ENCODE measurements at places on chromosomes 16 and 17.

DNA sequence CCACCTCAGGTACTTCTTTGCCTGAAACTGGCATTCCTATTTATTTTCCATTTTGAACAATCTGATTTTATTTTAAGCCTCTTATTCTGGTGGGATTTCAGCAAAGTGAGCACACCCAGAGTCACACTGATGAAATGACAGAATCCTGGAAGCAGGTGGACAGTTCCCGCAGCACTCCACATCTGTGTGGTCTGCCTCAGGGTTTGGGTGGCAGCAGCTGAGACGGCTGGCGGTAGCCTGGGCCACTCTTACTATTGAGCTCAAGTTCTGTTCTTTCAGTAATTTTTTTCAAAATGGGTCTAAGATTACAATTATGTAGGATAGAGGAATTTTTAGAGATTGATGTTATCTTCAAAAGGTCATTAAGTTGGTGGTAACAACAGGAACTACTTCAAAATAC, 32.5 kb upstream of the ENDOV start:
- DNase-seq, result no peak

DNA sequence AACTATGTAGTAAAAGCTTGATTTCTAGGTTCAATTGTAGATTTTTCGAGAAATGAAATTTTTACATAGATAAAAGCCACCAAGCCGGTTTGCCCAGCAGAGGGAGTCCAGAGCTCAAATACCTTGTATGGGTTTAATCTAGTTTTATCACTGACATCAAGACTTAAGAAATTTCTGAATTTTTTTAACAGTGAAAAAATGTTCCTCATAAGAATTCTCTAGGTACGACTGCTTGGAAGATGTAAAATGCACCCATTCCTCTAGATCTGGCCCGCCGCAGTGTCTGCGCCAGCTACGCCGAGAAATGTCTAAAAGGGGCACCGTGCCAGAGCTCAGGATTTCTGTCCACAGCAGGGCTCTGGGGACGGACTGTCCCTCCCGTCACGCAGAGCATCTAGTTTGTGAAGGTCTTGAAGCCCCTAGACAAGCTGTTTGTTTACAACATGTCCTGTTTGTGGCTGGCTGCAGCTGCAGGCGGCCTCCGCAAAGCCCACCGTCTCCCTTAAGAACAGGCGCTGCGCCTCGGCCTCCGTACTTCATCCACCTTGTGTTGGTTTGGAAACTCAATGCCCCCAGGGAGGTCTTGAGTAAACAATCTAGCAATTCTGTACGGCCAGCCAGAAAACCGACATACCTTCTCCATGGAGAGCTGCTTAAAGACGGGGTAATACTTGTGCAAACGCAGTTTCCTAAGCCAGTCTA, 24.8 kb downstream of the MAP1LC3B start:
- DNase-seq, result no peak

- DNase-seq, result no peak
Measured at GRCh38 chr17:79530361-79531105, 80.3 kb downstream of the RBFOX3 start.

GRCh38 chr17:8080208-8080798, 7.2 kb downstream of the ALOX12B start:
- DNase-seq, result no peak

- no peak for DNase-seq
Measured at GRCh38 chr17:66347661-66348514, 45.5 kb downstream of the PRKCA start.

- DNase-seq, result no peak
Measured at GRCh38 chr17:80742091-80742490, 197.5 kb downstream of the RPTOR start.

DNA sequence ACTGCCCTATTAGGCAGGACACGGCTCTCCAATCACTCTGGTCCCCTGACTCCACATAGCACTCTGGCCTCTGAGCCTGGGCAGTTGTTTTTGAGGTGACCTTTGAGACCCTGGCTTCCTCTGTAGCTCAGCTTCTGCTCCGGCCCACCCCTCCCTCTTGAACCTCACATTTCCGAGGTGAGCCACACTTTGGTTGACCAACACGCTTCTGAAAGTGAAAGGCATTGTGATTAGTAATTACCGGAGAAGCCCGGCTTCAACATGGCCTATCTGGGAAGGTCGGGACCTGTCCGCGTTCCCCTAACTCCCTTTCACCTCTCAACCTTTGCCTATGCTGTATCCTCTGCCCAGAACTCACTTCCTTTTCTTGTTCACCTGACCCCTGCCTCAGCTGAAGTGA, 10.3 kb upstream of the ITGAX start:
- DNase-seq, result no peak

GRCh38 chr17:17129466-17129865, 76.7 kb downstream of the PLD6 start:
- no peak for DNase-seq

DNA sequence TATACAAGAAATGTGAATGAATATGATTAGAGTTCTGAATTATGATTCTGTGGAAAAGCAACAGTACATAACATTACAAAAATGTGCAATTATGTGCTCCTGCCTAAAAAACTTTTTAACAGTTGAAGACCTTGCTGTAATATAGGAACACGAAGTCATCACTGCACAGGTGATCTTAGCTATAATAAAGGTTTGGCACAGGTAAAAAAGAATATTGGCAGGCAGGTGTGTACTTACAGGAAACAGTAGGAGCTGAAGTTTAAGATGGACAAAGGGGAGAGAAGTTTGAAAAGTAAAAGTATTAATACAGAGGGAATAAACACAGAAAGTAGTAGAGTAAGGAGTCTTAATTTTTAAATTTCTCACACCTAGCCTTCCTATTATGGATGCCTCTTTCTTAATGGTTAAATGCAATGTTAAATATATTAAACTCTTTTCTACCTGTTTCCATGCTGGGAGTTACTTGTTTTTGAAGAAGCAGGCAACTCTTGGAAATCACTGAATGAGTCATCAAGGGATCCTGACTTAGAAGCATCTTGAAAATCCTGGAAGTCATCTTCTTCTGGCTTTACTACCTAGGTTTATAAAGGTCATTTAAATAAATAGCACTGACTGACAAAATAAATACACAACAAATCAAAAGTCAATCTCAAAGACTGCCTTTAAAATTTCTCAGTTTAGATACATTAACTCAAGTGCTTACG, 40.7 kb downstream of the SYNRG start:
- no peak for DNase-seq

GRCh38 chr17:15926039-15926740, 18.7 kb upstream of the ADORA2B start:
- no peak for DNase-seq

DNA sequence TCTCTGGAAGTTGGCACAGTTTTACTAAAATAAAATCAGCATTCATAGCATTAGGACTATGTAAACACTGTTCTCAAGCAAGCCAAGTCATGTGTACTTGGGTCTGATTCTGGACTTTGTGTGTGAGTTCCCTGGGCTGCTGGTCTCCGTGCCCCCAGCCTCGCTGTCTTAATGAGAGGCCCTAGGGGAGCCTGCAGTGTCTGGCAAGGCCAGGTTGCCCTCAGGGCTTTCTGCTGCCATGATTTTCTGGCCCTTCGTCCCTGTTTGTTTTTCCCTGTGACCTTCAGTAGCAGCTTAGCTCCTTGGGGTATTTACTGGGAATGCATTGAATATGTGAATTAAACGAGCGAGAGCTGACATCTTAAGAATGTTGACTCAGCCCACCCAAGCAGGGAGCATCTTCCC, 161.8 kb downstream of the RPTOR start:
- DNase-seq, result no peak
